ENCODE measurements at places on chromosomes 5 and 9.

- no peak for DNase-seq
These were observed 31.7 kb upstream of the MEIKIN start for GRCh38 chr5:131977212-131977604.

DNA sequence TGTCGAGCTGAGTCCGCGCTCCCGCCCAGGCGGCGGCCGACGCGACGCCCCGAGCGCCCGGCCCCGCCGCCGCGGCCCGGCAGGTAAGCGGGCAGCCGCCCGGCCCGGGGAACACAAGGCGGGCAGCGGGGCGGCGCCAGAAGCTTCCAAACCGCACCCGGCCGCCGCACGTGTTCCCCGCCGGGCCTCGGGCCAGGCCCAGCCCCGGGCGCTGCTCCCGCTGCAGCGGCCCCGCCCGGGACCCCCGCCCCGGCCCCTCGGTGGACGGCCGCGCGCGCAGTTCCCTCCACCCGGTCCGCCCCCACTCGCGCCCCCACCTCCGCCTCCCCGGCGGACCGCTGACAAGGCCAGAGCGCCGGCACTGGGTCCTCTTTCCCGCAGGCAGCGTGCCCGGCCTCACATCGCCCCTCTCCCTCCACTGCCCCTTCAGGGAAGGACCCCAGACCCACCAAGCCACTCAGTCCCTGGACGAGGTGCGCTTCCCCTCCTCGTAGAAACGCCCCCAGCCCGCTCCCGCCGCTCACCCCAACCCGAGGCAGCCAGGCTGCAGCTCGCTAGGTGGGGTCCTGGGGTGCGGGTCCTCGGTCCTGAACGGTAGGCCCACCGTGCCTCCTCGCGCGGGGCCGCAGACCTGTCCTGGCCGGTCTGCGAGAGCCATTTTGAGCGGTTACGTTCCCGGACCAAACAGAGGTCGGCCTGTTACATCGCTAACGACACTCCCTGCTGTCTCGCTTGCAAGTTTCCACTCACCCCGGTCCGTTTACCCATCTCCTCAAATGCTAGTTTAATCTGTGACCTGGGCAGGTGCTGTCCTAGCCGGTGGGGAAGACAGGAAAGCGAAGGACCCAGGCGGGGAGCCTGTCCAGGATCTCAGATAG, 475 bp downstream of the WDR5 start:
- no peak for DNase-seq

GRCh38 chr5:110195288-110195687, 505.6 kb downstream of the MAN2A1 start:
- DNase-seq = no peak

GRCh38 chr5:95449460-95449859, 58.3 kb downstream of the FAM81B start:
- no peak for DNase-seq

DNA sequence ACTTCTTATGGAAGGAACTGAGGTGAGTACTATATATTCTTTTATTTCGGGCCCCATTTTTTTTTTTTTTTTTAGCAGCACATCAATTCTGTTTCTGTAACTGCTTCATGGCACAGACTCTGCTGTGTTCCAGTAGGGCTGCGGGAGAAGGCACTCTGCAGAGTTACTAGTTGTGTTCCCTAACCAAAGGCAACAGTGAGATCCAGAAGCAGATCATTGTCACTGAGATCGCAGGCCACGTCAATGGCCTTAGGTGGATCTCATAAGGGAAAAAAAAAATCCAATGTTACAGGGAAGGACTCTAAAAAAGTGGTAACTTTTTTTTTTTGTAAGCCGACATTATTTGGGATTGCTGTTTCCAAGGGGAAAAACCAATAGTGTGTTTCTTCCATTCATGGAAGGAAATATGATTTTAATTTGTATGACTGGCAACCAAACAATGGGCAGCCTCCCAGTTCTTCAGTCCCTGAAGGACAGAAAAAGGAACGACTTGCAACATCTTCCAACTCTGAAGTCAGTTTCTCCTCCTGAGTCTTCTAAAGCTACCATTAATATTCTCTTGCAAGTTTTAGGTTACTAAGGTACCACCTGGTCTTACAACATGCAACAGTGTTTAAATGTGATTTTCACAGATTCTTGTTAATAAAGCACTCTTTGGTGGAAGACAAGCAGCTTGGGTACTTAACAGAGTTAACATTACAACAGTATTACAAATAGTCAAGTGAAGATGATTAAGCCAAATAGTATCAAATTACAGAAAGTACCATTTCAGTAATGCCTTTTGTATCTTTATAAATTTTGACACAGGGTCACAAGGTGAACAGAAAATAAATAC, 52.8 kb downstream of the HABP4 start:
- no peak for DNase-seq

- DNase-seq = no peak
These were observed 118.6 kb downstream of the GABBR2 start for GRCh38 chr9:98590101-98590500.

GRCh38 chr5:85278193-85278592, 893.5 kb upstream of the EDIL3 start:
- no peak for DNase-seq

GRCh38 chr5:142958944-142959682, 188.9 kb downstream of the ARHGAP26 start:
- DNase-seq = no peak

- no peak for DNase-seq
These were observed 113.8 kb upstream of the SPATA31D4 start for GRCh38 chr9:81814401-81814793.

DNA sequence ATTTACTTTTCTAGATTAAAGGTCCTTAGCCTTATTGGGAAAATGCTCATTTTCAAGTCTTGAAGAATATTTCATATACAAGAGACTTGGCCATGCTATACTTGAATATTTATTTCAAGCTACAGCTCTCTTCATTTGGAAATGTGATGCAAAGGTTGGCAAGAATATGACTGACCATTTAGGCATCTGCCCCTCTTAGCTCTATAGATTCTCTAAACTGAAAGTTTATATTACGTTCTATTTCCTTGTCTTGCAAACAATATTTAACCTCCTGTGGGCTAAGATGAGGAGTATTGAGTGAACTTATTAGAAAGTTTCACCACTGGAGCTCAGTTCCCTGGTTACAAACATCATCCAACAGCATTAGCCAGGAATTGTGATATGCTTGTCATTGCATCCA, 593.1 kb downstream of the MAT2B start:
- DNase-seq = peak; percentile 93

DNA sequence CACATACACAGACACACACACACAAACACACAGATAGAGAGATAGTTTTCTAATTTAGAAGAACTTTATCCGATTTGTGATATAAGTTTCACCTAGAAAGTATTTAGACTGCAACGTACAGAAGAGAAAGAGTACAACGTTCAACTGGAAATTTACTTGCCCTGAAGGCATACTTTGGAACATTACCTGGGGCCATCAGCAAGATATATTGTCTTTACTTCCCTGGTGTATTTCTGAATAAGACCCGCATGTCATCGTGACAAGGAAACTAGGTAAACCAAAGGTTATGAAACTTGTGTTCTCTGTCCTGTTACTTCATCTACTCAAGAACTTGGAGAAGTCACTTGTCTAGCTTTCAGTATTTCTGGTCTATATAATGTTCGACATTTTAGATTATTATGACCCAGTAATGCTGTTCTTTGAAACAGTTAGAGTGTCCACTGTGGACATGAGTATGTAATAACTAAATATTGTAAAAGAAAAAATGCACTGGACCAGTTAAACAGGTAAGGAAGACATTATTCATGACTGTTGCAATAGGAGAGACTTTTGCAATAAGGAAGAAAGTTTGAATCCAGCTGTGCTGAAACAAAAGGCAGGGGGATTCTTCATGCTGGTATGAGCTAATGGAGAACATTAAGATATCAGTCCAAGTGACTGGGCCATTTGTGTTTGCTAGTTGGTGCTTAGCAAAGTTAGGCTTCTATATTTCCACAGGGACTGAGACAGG, 1791.1 kb downstream of the MAT2B start:
- DNase-seq = no peak

- no peak for DNase-seq
These were observed 83.7 kb downstream of the PCSK5 start for GRCh38 chr9:75974016-75974766.

DNA sequence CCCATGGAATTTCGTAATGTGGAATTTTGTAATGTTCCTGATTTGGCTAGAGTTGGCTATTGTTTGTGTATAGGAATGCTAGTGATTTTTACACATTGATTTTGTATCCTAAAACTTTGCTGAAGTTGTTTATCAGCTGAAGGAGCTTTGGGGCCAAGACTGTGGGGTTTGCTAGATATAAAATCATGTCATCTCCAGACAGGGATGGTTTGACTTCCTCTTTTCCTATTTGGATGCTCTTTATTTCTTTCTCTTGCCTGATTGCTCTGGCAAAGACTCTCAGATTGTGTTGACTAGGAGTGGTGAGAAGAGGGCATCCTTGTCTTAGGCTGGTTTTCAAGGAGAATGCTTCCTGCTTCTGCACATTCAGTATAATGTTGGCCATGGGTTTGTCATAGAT, 91.0 kb downstream of the NNT start:
- DNase-seq = no peak

- no peak for DNase-seq
These were observed 880 bp downstream of the CARD19 start for GRCh38 chr9:93096811-93097382.

GRCh38 chr9:90830051-90830450, 28.4 kb downstream of the SYK start:
- no peak for DNase-seq

- DNase-seq = no peak
These were observed 7.3 kb downstream of the JMY start for GRCh38 chr5:79243224-79243623.

DNA sequence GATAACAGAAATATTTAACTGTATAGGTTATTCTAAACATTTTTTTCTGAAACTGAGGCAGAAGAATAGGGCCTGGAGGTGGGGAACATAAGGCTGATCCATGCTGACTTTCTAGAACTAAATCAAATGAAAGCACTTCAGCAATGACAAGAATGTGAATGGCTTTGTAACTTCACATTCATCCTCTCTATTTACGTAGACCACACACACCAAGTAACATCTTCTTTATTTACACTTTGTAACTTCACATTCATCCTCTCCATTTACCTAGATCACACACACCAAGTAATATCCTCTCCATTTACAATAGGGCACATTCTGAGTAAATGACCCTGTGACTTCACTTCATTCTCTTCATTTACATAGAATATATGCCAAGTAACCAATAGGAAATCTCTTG, 251.8 kb upstream of the CDH9 start:
- no peak for DNase-seq

DNA sequence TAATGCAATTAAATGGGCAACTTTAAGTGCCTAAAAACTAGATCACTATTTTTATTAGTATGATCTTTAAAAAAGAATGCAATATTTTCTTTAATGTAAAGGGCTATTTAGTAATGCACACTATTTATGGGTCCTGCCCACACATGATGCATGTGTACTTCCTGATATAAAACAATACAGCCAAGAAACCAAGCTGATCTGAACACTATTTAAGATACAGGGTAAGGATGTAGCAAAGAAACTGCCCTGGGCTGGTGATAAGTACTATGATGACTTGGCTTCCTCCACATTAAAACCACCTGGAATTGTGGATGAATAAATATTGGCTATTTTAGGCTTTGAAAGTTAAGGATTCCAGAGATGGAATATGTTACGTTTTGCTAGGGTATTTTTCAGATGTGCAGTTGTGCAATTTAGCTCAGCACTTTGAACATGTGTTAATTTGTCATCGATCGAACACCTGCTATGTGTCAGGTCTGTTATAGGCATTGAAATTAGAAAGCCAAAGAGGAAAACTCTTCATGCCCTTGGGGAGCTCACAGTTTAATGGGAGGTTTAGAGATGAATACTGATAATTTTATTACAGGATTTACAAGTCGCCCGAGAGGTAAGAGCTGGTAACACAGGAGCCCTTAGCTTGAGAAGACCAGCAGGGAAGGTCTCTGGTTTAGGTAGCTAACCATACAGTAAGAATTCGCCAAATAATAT, 276.7 kb downstream of the PLK2 start:
- no peak for DNase-seq

- DNase-seq = no peak
These were observed 1.6 kb upstream of the ZFP62 start for GRCh38 chr5:180862645-180863044.

All from NCI-H460 (cell line).